ENCODE measurements at places on chromosomes 7 and 10.

GRCh38 chr7:94823947-94824346 lies 83.4 kb upstream of the PPP1R9A start:
- no peak for DNase-seq

DNA sequence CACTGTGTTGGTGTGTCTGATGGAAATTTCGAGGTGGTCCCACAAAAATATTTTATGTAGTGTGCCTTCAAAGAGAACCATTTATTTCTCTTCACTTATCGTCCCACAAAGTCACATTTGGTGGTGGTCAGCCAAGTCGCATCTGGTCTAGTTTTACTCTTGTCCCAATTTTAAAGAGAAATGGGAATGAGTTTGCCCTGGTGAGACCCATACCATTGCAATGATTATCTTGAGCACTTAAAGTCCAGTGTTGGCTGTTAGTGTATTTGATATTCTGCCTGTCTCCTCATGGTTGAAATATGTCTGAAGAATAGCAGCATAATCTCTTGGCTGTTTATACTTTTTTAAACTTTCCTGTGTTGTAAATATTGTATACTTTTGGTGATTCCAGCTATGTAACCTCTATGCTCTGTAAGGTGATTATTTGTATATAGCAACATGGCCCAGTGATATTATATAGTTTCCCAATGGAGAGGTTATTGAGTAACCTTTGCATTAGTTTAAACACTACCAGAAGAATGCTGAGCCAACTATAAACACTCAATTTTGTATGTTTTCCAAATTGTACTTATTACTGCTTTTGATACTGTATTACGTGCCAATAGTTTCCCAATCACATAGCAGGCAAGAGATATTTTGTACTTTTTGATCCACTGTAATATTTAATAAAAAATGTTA lies 172.2 kb downstream of the RTKN2 start:
- DNase-seq: no peak

DNA sequence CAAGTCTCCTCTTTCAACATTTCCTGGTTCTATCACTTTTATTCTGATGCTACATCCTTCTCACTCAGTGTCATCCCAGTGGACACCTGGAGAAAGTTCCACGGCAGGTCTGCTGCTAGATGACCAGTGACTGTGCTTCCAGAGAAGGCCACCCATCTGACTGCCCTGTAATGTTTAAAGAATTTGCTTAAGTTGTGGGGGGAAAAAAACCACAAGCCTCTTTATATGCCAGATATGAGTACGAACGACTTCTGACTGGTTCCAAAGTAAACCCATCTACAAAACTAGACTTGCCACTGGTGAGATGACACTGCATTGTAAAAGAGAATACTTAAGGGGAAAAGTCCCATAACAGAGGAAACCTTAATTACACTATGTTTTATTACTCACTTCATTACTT lies 69.6 kb upstream of the VWC2 start:
- DNase-seq: no peak

DNA sequence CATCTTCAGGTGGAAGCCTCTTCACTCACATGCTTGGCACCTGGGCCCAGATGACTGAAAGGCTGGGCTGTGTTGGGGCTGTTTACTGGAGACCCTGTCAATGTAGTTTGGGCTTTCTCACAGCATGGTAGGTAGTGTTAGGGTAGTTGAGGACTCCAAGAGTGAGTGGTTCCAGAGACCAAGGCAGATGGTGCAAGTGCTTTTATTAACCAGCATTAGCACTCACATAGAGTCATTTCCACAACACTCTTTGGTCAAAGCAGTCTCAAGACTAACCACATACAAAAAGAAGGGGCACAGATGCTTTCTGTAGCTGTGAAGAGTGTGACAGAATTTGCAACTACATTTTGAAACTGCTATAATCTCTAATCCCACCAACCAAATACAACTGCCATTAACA lies 135.0 kb downstream of the RTKN2 start:
- DNase-seq: no peak

DNA sequence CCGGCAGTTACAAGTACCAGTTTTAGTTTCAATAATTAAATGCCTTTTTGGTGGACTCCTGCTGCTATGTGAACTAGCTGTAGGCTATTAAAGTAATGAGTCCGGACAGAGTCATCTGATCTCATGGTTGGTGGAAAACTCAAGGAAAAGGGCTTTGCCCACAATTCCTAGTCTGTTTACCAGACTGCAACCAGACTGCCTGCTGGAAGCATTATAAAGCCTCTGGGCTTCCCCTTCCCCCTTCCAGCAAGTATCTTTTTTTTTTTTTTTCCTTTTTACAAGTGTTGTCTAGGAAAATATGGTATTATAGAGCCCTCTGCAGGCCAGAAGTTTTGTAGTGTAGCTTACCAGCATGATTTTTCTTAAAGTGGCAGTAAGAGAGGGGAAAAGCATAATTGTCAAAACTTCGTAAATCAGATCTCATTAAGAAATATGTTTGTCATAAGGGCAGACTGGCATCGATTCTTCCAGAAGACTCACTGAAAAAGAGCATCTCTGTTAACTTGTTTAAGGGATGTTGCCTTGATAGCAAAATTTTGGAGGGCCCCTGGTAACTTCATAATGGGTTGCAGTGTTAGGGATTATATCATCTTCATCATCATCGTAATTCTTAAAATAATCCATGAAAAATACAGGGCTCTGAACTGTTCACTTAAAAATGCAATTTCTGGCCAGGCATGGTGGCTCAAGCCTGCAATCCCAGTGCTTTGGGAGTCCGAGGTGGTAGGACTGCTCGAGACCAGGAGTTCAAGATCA lies 181.3 kb downstream of the TAX1BP1 start:
- peak; percentile 23 for DNase-seq

GRCh38 chr7:158266426-158266816 lies 321.2 kb downstream of the PTPRN2 start:
- no peak for DNase-seq

DNA sequence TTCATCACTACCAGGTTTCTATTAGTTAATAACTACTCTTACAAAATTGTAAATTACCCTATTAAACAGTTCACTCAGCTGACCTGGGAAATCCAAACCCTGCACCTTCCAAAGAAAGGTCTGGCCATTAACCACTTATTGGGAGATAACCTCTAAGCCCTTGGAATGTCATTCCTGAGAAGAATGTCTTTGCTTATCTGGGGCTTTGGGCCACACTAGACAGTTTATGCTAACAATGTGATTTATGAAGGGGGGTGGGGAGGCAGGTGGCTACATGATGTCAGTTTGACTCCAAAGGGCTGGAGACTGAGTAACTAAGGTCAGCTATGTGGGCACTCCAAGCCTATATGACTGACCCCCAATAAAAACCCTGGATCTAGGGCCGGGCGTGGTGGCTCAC lies 50.7 kb downstream of the AKR1D1 start:
- DNase-seq: no peak

GRCh38 chr10:88150339-88150738 lies 286.9 kb downstream of the PTEN start:
- no peak for DNase-seq

- DNase-seq: no peak
Measured at GRCh38 chr10:125102821-125103220, 57.5 kb downstream of the CTBP2 start.

GRCh38 chr10:29105516-29106215 lies 183.2 kb upstream of the LYZL1 start:
- DNase-seq: no peak

GRCh38 chr7:36391436-36392198 lies 2.0 kb downstream of the ANLN start:
- no peak for DNase-seq

- DNase-seq: no peak
Measured at GRCh38 chr7:77565917-77566316, 28.8 kb downstream of the PTPN12 start.

DNA sequence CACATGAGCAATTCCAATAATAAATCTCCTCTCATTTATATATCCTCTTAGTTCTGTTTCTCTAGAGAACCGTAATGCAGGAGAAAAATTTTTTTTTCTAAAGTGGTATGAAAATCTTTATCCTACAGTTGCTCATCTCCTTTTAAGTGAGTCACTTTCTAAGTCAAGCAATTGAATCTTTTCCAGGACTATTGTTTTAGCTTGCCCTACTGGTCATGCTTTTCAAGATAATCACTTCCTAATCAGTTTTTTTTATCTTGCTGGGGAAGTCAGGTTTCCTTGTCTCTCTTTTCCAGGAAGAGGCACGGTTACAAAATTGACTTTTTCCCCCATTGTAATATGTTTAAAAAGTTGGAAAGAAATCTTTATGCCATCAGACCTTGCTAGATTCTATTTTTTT lies 44.0 kb downstream of the INPP5F start:
- no peak for DNase-seq

GRCh38 chr7:18948521-18948920 lies 168.9 kb downstream of the TWIST1 start:
- DNase-seq: no peak

GRCh38 chr10:58868736-58869435 lies 307.6 kb upstream of the PHYHIPL start:
- no peak for DNase-seq

Data from stimulated activated CD4-positive, alpha-beta T cell treated with anti-CD3 and anti-CD28 coated beads, Interleukin-4, amount 100 ng/mL, for 24 hours (primary cell).